ENCODE measurements at places on chromosomes 16 and 17. TPM values are rescaled to one million over a fixed set of nuclear protein-coding genes. Genes with fewer than 3 reads are reported as not detected.

SLC6A2 gene
- 0.23 TPM for total RNA-seq

DNASE1L2 gene
- total RNA-seq, result 1.1 TPM

ALOX15 gene
- 0.18 TPM for total RNA-seq

GAN gene
- total RNA-seq, result 5.2 TPM

RHBDF2 gene
- 19.5 TPM for total RNA-seq

CDK5R1 gene
- 1.3 TPM for total RNA-seq

DNA sequence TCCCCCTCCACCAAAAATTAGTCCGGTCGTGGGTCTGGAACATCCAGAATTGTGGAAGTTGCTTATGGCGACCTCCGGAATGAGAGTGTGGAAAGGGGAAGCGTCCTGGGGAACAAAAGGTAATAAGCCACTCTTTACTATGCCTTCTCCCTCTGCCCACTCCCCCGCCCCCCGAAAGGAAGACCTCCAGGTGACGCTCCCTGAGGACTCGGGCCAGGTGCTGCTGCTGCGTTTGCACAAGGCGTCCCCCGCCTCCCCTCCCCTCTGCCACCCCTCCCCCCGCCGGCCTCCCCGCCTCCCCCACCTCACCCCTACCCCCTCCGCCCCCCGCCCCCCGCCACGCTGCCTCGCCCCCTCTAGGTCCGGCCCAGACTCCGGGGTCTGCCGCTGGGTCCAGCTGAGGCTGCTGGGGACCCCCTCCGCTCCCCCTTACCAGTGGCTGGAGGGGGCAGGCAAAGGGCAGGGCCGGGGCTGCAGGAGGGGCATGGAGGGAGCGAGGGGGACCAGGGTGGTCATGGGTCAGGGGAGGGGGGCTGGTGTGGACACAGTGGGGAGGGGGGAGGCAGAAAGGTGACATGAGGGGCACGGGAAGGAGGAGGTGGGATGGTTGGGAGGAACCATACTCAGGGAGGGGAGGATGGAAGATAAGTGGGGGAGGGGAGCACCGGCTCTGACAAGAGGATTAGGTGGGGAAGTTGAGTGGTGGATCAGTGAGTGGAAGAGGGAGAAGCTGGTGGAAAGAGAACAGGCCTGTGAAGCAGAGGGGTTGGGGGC lies 23.6 kb downstream of the ALOX12B start:
- H3K27me3 ChIP-seq, result no peaks in the 10 kb centered on the region
- no peaks in the 10 kb centered on the region for H3K36me3 ChIP-seq
- DNase-seq, result no peak

GRCh38 chr17:61221181-61221580 lies 178.5 kb upstream of the TBX2 start:
- no peak overlapping the region for H3K27ac ChIP-seq
- no peaks in the 10 kb centered on the region for H3K27me3 ChIP-seq
- no peaks in the 10 kb centered on the region for H3K36me3 ChIP-seq

DNA sequence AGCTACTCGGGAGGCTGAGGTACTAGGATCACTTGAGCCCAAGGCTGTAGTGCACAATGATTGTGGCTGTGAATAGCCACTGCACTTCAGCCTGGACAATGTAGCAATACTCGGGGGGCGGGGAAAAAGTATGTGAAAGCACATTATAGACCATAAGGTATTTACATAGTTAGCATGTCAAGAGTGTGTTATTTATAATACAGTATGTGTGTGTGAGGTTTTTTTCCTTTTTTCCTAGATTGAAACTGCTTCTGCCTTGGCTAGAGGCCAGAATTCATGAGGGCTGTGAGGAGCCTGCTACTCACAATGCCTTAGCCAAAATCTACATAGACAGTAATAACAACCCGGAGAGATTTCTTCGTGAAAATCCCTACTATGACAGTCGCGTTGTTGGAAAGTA lies 30.5 kb downstream of the PTRH2 start:
- H3K27me3 ChIP-seq, result no peaks in the 10 kb centered on the region
- no peak overlapping the region for H3K27ac ChIP-seq
- no peak for DNase-seq

DNA sequence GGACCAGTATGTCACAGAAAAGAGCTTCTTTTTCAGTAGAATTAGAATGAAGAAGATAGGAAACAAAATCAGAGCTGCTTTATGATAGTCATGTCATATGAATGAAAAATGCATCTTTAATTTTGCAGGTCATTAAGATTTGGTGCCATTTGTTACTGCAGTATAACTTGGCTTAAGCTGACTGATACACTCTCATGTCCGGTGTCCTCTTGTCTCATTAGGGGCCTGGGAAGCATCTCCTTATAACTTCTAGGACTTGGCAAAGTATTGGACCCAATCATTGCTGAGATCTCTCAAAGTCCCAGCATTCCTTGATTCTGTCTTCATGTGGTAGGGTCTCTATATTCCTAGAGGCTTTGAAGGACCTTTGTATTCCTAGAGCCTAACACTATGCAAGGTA lies 559.4 kb downstream of the TOX3 start:
- H3K27ac ChIP-seq, result no peak overlapping the region
- H3K4me3 ChIP-seq, result no peak overlapping the region
- no peaks in the 10 kb centered on the region for H3K4me1 ChIP-seq
- DNase-seq, result no peak
- H3K27me3 ChIP-seq, result no peaks in the 10 kb centered on the region
- no peaks in the 10 kb centered on the region for H3K36me3 ChIP-seq

- peak; percentile 30 for DNase-seq
- peak overlapping the region; percentile 75 for H3K27ac ChIP-seq
- no peak overlapping the region for H3K4me3 ChIP-seq
- peaks cover 18% of the 10 kb centered on the region for H3K4me1 ChIP-seq
Measured at GRCh38 chr17:3529817-3530741, 27.5 kb downstream of the TRPV3 start.

- no peak overlapping the region for H3K4me3 ChIP-seq
- H3K4me1 ChIP-seq, result no peaks in the 10 kb centered on the region
- H3K27me3 ChIP-seq, result no peaks in the 10 kb centered on the region
- H3K27ac ChIP-seq, result no peak overlapping the region
- no peak for DNase-seq
Measured at GRCh38 chr16:63458846-63459245, 1422.6 kb upstream of the CDH8 start.

DNA sequence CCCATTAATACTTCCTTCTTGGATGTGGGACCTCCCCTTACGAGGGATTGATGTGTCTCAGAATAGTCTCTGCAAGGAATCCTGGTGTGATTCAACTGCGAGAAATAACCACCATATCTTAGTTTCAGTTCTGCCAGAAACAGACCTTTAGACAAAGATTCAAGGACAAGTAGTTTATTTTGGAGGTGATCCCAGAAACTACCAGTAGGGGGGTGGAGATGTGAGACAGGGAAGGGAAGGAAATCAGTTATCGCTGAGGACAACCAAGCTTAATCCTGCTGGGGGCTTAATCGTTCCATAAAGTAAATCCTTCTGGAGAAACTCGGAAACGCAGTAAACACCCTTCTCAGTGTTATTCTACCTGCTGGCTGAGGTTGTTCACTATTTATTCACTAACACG lies 5.0 kb upstream of the SDR42E1 start:
- no peak overlapping the region for H3K27ac ChIP-seq
- no peaks in the 10 kb centered on the region for H3K27me3 ChIP-seq
- H3K4me1 ChIP-seq, result no peaks in the 10 kb centered on the region
- no peak for DNase-seq
- H3K36me3 ChIP-seq, result no peaks in the 10 kb centered on the region

DNA sequence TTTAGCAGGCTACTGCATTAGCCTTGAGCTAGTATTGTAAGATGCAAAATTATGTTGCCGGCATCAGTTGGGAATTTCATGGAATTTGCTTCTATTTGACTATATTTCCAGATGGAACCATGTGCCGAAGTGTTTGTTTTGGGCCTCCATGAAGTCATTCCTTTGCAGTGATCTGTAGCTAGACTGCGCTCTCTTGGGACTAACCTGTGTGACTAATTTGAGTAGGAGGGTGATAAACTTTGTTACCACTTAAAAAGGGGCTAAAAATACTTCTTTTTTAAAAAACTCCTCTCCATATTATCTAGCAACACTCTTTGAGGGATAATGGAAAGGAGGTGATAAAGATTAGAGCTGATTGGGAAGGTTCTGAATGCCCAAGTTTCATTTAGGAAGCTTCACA lies 166.8 kb upstream of the TBX2 start:
- no peaks in the 10 kb centered on the region for H3K27me3 ChIP-seq
- DNase-seq, result no peak
- no peak overlapping the region for H3K27ac ChIP-seq
- no peaks in the 10 kb centered on the region for H3K4me1 ChIP-seq

- DNase-seq, result no peak
- H3K27me3 ChIP-seq, result no peaks in the 10 kb centered on the region
- no peaks in the 10 kb centered on the region for H3K4me1 ChIP-seq
Measured at GRCh38 chr17:76734080-76734840, 2.9 kb downstream of the SRSF2 start.

DNA sequence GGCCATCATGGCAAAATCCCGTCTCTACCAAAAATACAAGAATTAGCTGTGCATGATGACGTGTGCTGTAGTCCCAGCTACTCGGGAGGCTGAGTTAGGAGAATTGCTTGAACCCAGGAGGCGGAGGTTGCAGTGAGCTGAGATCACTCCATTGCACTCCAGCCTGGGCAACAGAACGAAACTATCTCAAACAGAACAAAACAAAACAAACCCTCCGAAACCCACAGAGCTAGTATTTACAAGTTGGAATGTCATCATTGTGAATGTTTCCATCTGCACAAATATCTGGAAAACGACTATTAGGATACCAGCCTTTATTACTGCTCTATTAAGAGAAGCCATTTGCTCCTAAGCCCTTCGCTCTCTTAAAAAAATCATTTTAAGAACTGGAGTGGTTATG lies 26.0 kb downstream of the SMARCE1 start:
- DNase-seq, result no peak
- no peaks in the 10 kb centered on the region for H3K36me3 ChIP-seq
- peaks cover 2% of the 10 kb centered on the region for H3K4me1 ChIP-seq
- H3K27ac ChIP-seq, result no peak overlapping the region

- DNase-seq, result no peak
- H3K36me3 ChIP-seq, result no peaks in the 10 kb centered on the region
- H3K4me3 ChIP-seq, result no peak overlapping the region
- no peak overlapping the region for H3K27ac ChIP-seq
- no peaks in the 10 kb centered on the region for H3K27me3 ChIP-seq
- H3K4me1 ChIP-seq, result no peaks in the 10 kb centered on the region
Measured at GRCh38 chr17:31411707-31412285, 20.3 kb downstream of the RAB11FIP4 start.
